Left renal cortex interstitium (tissue), 4 donors: ENCODE measurements at places on chromosomes 7 and 10.

- no peak for DNase-seq
Observed at GRCh38 chr7:77933394-77933793, 134.8 kb downstream of the PHTF2 start.

GRCh38 chr10:43064331-43065075 is 12.4 kb upstream of the RET start:
- DNase-seq = no peak

- DNase-seq = no peak
Observed at GRCh38 chr7:18913106-18913505, 204.3 kb downstream of the TWIST1 start.

DNA sequence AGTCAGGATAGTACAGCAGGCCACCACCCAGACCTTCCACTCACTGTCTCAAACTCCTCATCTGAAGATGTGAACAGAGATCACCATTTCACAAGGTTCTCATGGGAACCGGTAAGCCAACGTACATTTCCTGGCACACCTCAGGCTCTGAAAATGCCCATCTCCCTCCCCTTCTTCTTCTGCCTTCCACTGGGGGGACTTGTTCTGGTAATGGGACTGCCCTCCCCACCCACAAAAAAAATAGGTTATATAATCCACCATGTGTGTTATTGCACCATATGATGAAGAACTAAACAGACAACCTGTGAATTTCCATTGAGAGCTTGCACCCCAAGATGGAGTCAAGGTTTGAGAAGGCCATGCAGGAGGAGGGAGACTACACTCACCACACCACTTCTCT is 42.1 kb upstream of the IKZF1 start:
- DNase-seq = no peak

DNA sequence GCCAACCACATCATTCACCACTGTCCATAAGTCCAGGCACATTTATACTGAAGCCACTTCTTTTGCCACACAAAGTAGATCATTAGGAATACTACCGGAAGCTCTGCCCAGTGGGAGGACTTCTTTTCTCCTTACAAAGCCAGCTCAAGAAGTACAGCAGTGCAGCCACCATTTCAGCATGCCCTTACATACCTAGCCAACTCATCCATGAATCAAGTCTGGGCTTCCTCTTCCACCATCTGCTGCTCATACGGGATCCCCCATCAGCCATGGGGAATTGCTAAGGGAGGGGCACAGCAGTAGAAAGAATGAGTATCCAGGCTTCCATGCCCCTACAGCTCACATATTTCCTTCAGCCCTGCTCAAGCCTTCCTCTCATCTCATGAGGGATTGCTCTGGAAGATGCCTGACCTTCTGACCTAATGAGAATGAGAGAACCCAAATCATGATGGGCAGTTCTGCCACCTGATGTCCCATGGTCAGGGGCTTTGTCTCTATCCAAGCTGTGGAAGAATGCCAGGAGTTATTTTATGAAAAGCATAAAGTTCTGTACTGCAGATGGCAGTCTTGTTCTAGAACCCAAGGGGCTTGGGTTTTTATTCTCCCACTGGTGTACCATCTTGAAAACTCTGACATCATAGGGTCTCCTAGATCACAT is 39.5 kb downstream of the ACSM6 start:
- DNase-seq = no peak

GRCh38 chr10:13759168-13759567 is 172.4 kb downstream of the PRPF18 start:
- DNase-seq = no peak
